Activated CD8-positive, alpha-beta T cell treated with anti-CD3 and anti-CD28 coated beads, Interleukin-2, amount 10 ng/mL, durations not matched to agents 7 days and 5 days (primary cell): ENCODE measurements at places on chromosomes 6 and 20. TPM values are rescaled to one million over a fixed set of nuclear protein-coding genes. Genes with fewer than 3 reads are reported as not detected.

LZTS3 gene
- 0.53 TPM for total RNA-seq

MUC22 gene
- not detected for total RNA-seq

DNA sequence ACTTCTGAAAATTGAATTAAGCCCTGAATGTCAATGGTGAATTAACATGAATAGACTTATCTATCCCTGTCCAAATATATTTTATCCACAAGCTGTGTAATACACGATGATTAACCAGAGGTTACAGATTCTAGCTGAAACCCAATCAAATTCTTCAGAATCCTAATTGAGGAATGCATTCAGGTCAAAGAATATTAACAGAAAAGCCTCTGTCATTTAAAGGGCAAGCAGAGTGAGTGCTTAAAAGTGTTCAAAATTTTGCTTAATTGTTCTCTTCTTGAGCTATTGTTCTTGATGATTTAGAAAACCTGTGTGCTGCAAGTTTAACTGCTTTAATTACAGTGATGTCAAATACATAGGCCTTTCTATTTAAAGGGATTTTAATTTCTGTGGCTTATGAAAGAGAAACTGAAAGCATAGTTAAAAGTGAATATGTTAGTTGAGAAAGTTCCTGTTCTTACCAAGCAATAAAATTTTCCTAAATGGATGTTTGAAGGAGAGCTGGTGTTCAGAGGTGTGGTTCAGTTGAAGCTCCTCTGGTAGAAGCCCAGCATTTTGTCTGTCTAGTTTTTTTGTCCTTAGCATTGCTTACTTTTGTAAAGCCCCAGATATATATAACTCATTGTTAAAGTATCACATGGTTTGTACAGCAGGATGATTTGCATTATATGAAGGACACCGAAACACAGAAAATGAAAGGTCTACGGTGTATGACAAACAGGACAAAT lies 466.3 kb upstream of the PLCB4 start:
- no peaks in the 10 kb centered on the region for H3K27me3 ChIP-seq
- peaks cover 11% of the 10 kb centered on the region for H3K4me1 ChIP-seq
- H3K36me3 ChIP-seq: no peaks in the 10 kb centered on the region
- DNase-seq: no peak

- no peaks in the 10 kb centered on the region for H3K36me3 ChIP-seq
- no peaks in the 10 kb centered on the region for H3K27me3 ChIP-seq
- peak overlapping the region; percentile 86 for H3K27ac ChIP-seq
- DNase-seq: peak; percentile 56
- peak overlapping the region; percentile 64 for H3K4me3 ChIP-seq
Observed at GRCh38 chr6:149032599-149033405, 284.7 kb upstream of the TAB2 start.

GRCh38 chr6:56491606-56492328 lies 150.9 kb downstream of the DST start:
- H3K36me3 ChIP-seq: no peaks in the 10 kb centered on the region
- DNase-seq: no peak
- no peak overlapping the region for H3K27ac ChIP-seq
- H3K4me3 ChIP-seq: no peak overlapping the region

DNA sequence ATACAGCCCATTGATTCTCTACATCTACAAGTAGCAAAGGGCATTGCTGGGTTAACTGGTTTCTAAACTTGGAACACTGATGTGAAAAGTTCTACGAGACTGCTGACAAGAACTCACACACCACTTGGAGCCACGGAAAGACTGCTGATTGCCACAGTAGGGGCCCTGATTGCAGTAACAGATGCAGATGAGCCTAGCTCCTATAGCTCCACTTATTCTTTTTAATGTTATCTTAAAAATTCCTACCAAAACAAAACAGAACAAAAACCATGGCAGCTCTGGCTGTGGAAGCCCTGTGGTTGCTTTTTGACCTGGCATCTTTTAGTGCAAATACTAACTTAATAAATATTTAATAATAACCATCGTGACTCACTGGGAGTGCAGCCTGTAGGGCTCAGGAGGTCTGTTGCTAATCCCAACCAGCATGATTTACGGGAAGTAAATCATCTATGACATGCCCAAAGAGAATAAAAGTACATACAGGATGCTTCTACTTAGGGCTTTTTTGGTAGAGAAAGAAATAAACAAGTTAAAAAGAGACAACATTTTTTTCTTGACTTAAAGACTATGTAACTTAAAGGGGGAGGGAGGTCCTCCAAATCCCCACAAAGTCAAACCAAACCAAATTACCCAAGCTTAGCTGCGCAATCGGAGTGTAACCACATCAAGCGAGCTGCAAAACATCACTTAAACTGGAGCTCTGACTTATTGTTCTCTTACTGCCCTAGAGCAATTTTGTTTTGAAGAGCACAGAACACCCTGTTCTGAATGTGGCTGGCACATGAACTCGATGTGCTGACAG lies 87.2 kb downstream of the FKBP5 start:
- no peaks in the 10 kb centered on the region for H3K27me3 ChIP-seq
- peaks cover 33% of the 10 kb centered on the region for H3K36me3 ChIP-seq
- H3K4me1 ChIP-seq: peaks cover 67% of the 10 kb centered on the region
- peak overlapping the region; percentile 64 for H3K4me3 ChIP-seq
- peak overlapping the region; percentile 86 for H3K27ac ChIP-seq

DNA sequence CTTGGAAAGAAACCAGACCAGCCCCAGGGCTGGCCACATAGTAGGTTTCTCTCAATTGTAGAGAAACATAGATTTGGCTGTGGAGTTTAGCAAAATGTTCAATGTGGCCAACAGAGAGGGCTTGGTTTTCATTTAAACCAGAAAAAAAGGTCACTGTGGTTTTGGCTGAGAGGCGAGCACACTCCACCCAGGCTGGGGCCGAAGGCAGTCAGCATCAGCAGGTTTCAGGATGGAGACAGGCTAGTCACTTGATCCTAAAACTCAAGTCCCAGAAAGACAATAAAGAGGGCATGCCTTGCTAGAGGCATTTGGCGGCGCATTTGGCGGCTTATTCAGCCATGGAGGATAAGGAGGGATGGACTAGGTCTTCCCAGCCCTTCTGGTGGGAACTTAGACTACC lies 73.1 kb downstream of the PRND start:
- peaks cover 35% of the 10 kb centered on the region for H3K4me1 ChIP-seq
- H3K36me3 ChIP-seq: peaks cover 86% of the 10 kb centered on the region
- H3K4me3 ChIP-seq: peak overlapping the region; percentile 31
- H3K27ac ChIP-seq: peak overlapping the region; percentile 81
- no peaks in the 10 kb centered on the region for H3K27me3 ChIP-seq
- peak; percentile 27 for DNase-seq

WFDC10B gene
- not detected for total RNA-seq

HLA-DQA2 gene
- not detected for total RNA-seq

GRCh38 chr20:44738813-44739477 lies 6.7 kb upstream of the KCNK15 start:
- H3K27me3 ChIP-seq: peaks cover 2% of the 10 kb centered on the region
- H3K4me3 ChIP-seq: peak overlapping the region; percentile 55
- peaks cover 2% of the 10 kb centered on the region for H3K36me3 ChIP-seq
- H3K27ac ChIP-seq: no peak overlapping the region
- DNase-seq: peak; percentile 75

PKIB gene
- total RNA-seq: 0.76 TPM

SLC16A10 gene
- 6.3 TPM for total RNA-seq

- no peak for DNase-seq
- H3K27me3 ChIP-seq: peaks cover 3% of the 10 kb centered on the region
- no peak within 1 kb of the TSS for H3K4me3 ChIP-seq
- H3K27ac ChIP-seq: no peak within 1 kb of the TSS
- peaks cover 2% of the 10 kb centered on the region for H3K4me1 ChIP-seq
- H3K36me3 ChIP-seq: no peaks in the 10 kb centered on the region
Observed at GRCh38 chr6:55578537-55579363, at the start of gene HMGCLL1. Gene HMGCLL1 (minus strand): TSS chr6:55579192. CDS start chr6:55579055, 137 bp downstream.

DNA sequence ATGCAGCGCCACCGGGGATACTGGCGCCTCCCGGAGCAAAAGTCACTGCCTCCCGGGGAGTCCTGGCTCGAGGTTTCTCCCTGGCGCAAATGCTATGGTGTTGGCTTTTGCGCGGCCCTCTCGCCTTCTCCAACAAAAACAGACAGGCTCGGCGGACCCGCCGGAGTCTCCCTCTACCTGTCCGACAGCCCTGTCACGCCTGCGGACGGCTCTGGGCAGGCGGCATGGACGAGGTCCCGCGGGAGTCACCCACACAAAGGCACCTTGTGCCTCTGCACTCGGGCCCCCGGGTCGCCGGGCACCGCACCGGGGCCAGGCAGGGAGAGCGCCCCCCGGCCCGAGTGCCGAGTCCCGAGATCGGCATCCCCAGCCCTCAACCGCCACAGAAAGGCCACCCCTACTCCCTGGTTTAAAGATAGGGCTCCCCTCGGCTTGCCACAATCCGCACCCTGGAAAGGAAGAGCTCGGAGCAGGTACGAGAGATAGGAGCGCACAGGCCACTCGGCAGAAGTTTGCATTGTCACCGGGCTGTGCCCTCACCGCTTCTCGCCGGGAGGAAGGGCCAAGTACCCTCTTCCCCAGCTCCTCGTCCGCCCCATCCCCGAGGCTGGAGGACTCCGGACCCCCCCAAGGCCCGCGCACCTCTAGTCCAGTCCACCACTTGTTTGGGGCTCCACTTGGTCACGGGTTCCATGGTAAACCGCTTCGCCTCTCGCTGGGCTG lies 903 bp downstream of the CNKSR3 start:
- no peaks in the 10 kb centered on the region for H3K36me3 ChIP-seq
- DNase-seq: no peak
- H3K4me1 ChIP-seq: peaks cover 9% of the 10 kb centered on the region
- no peak overlapping the region for H3K27ac ChIP-seq

HTR1E gene
- not detected for total RNA-seq

GRCh38 chr20:25008388-25009217 lies 16.1 kb upstream of the APMAP start:
- H3K27ac ChIP-seq: no peak overlapping the region
- no peak for DNase-seq
- no peaks in the 10 kb centered on the region for H3K27me3 ChIP-seq
- peaks cover 18% of the 10 kb centered on the region for H3K36me3 ChIP-seq

DNA sequence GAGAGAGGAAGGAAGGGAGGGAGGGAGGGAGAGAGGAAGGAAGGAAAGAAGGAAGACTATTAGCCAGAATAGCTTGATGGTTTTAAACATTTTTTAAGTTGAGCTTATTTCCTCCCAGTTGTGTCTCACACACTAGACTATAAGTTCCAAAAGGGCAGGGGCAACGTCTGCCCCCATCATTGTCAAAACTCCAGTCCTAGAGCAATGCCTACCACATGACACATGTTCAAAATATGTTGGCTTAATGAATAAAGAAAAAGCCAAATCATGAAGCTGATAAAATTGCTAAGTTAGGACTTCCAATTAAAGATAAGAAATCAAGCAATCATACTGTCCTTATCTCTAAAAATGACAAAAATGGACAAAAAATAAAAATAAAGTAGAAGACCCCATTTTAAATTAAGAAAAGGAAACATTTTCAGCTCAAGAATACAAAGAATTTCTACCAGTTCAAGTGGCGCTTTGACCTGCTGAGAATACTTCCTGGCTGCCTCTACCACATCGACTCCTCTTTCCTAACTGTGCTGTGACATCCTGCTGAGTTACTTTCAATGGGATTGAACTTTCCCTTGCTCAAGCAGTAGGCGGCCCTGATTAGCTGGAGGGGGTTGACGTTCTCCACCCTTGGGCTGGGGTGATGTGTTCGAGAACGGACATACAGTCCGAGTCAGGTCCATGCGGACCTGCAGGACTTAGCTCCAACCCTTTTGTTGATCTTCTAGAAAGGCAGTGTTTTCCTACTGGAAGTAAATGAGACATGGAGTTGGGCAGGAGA lies 283.9 kb upstream of the FOXQ1 start:
- peaks cover 4% of the 10 kb centered on the region for H3K27me3 ChIP-seq
- no peak for DNase-seq

- H3K27ac ChIP-seq: no peak overlapping the region
- H3K27me3 ChIP-seq: peaks cover 14% of the 10 kb centered on the region
- no peaks in the 10 kb centered on the region for H3K36me3 ChIP-seq
- peaks cover 2% of the 10 kb centered on the region for H3K4me1 ChIP-seq
- no peak overlapping the region for H3K4me3 ChIP-seq
Observed at GRCh38 chr6:31908791-31909190, 6.9 kb upstream of the ZBTB12 start.

- H3K4me1 ChIP-seq: peaks cover 51% of the 10 kb centered on the region
- no peak overlapping the region for H3K27ac ChIP-seq
- H3K27me3 ChIP-seq: no peaks in the 10 kb centered on the region
- DNase-seq: no peak
Observed at GRCh38 chr20:326645-327185, 1.4 kb downstream of the SOX12 start.

DNA sequence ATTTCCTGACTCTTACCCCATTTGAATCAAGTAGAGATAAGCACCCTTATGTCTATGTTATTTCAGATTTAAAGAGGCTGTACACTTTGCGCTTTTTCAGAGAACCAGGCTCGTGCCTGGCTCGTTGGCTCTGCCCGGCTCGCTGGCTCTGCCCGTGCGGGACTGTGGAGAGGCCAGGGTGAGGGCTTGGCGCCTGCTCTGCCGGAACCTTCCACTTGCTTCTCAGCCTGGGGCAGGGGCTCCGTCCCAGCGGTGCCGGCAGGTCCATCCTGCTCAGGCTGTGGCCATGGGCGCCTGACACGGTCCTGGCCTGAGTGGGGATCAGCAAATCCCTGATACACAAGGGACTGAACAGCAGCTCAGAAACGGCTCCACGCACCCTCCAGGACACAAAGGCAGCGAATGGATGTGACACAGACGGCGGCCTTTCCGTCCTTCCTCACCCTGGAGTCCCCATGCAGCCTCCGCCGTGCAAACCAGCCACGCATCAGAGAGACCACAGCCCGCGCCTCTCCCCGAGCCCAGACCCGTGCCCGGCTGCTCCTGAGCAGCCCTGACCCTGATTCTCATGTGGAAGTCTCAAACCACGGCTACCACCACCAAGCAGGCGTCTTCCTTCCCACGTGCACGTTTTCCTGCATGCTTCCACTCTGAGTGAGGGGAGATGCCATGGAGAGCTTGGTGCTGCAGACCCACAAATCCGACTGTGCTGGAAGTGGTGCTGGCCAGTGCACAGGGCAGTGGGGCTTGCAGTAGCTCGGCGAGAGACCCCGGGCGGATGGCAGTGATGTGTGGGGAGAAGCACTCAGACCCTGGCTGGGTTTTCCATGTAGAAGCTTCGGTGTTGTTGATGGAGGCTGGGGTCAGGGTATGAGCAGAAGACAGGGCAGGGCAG lies 233.9 kb downstream of the ERMARD start:
- no peak for DNase-seq
- H3K27ac ChIP-seq: no peak overlapping the region
- H3K36me3 ChIP-seq: no peaks in the 10 kb centered on the region
- H3K4me1 ChIP-seq: peaks cover 10% of the 10 kb centered on the region

XKR7 gene
- 0.03 TPM for total RNA-seq

DNA sequence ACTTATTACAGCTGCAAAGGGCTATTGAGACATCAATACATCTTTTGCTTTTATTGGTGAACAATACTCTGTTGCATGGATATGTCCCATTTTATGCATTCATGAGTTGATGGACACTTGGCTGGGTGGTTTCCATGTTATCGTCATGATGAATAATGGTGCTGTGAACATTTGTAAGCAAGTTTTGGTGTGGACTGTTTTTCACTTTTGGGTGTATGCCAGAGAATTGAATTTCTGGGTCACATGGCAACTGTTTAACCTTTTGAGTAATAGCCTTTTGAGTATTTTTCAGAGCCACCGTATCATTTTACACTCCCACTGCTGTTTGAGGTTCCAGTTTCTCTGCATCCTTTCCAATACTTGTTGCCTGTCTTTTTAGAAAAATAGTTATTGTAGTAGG lies 107.0 kb downstream of the JARID2 start:
- no peak overlapping the region for H3K27ac ChIP-seq
- DNase-seq: no peak
- H3K4me1 ChIP-seq: peaks cover 58% of the 10 kb centered on the region
- no peaks in the 10 kb centered on the region for H3K27me3 ChIP-seq
- H3K36me3 ChIP-seq: peaks cover 36% of the 10 kb centered on the region
- H3K4me3 ChIP-seq: no peak overlapping the region

LPA gene
- total RNA-seq: not detected
